ENCODE measurements at places on chromosomes 16 and 17.
A peak's percentile ranks its signal among the peaks of the same experiment; 100 is the strongest.

GRCh38 chr17:8785547-8786413 is 13.4 kb downstream of the MFSD6L start:
- DNase-seq, result peak; percentile 97

- DNase-seq, result no peak
Observed at GRCh38 chr16:24748242-24748641, 18.8 kb downstream of the TNRC6A start.

DNA sequence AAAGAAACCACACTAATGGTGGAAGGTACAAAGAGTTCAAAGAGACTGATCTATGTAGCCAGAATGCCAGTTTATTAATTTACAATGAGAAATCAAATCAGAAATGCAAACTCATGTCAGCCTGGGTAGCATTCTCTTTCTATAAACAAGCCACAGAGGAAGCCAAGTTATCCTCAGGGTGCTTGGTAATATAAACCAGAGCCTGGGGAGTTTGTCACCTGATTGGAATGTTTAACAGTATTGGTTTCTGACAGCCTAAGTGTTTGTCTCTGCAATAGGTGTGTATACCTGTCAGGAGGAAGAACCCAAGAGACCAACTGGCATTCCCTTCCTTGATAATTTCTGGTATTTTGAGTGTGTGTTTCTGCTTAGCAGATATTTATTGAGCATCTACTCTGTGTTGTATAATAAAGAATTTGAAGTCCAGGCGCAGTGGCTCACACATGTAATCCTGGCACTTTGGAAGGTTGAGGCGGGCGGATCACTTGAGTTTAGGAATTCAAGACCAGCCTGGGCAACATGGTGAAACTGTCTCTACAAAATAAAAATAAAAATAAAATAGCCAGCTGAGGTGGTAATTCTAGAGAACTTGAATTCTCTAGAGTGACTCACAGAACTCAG is 3.1 kb upstream of the C17orf58 start:
- no peak for DNase-seq

DNA sequence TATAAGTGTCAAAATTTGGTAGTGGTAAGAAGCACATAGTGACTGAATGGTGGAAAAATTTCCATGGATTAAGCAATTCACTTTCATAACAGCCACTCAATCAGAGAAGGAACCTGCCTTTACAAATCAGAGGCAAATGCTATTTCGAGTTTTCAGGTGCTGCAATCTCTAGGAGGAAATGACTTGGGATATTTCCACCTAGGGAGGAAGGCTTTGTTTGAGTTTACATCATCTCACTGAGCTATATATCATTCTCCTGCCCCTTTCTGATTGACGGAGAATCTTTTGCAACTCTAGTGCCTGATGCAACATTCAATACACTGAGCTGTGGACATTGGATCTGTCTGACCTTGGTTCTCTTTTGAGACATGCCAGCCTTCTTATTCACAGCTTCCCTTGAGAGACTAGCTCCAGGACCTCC is 26.3 kb downstream of the MARCHF10 start:
- DNase-seq, result no peak

DNA sequence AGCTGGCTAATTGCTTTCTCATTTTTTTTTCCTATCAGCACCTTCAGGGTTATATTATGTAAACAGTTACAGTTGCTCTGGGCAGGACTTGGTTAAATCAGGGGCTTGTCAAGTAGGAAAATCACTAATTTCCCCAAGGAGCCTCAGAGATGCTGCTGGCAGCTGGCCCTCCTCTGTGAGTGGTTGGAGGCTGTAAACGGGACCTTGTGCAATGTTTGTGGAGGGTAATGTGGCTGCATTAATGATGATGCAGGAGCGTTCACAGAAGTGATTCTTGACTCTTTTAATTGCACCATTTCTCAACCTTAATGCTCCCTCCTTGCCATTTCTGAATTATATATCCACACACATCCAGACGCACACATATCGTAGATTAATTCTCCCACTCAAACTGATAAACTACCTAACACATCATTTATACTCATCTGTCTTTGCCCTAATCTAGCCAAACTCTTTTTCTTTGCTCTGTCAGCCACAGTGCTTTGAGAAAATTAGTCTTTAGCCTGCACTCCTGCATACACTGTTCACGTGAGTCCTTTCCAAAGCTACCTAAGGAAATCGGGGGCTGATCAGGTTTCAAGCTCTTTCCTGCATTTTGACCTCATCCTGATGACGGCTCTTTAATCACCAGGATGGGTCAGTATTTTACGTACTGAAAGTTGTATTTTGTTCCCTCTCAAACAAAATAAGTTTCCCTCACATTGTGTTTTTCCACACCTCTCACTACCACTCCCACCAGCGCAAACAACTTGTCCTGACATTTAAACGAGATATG is 154.4 kb upstream of the PIRT start:
- DNase-seq, result no peak

DNA sequence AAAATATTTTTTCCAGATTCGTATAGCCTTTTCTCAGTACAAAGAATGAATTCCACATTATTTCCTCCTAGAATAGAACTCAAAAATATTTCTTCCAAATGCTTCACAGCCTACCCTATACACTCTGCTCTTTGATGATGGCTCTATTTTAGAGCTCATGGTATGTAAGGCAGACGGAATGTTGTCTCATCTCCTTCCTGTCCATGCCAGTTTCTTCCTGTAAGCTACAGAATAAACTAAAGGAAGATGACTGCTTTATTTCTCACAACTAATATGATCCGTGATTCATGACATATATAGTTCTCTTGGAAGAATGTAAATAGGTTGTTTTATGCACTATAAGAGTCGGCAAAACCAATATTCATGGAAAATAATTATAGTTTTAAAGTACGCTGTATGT is 723.1 kb downstream of the CDH11 start:
- DNase-seq, result no peak

DNA sequence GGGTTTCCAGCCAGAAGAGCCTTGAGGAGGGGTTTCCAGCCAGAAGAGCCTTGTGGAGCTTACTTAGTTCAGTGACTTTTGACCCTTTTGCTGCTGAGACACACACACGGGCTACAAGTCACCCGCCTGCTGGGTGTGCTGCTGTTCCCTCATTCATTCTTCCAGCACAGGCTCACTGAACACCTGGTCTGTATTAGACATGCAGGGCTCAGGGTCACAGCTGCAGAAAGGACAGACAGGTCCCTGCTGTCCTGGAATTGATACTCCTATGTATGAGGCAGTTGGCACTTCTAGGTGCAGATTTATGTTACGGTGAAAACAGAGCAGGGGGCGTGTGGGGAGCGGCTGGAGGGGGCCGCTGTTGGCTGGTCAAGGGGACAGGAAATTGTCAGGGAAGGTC is 6.8 kb downstream of the CACNG4 start:
- no peak for DNase-seq

DNA sequence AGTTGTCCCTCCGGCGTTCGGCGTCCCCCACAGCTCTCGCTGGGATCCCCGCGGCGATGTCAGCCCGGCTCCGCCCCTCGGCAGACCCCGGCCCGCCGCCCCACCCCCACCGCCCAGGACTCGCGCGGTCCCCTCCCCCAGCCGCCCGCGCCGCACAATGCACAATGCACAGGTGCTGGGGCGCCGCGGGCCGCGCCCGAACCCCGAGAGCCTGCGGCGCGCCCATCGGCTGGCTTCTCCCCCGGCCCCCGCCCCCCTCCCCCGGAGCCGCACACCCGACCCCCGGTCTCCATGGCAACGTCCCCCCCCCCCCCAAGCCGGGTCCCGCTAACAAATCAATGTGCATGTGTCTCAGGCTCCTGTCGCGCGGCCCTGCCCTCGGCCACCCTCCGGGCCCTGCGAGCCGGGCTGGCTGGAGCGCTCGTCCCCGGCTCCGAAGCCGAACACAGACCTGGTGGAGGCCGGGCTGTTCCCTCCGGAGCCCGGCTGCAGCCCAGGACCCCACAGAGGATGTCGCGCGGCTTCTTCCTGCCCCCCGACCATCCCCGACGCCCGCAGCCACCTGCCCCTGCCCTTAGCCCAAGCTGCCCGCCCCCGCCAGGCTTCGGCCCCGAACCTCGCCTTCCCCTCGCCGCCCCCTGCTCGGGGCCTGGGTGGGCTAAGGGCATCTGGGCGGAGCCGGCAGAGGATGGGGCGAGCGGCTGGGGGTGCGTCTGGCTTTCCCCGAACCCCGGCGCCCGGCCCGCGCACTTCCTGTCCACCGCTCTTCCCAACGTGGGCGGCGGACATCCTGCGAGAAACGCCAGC is 818 bp upstream of the CBX8 start:
- peak; percentile 50 for DNase-seq

DNA sequence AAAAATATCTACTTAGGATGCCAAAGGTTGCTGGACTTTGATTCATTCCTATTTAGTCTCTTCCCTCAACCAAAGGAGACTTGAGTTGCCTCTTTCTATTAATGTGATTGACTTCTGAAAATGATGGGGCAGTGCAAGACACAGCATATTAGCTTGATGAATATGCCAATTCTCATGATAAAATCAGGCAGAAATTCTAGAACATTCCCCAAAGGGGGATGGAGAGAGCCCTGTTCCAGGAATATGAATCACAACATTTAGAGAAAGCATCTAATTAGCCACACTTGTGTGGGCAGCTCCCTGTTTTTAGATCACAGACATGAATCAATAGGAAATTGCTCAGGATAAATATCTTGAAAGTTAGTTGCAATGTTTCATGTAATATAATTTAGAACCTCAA is 584.0 kb upstream of the CDH8 start:
- no peak for DNase-seq

DNA sequence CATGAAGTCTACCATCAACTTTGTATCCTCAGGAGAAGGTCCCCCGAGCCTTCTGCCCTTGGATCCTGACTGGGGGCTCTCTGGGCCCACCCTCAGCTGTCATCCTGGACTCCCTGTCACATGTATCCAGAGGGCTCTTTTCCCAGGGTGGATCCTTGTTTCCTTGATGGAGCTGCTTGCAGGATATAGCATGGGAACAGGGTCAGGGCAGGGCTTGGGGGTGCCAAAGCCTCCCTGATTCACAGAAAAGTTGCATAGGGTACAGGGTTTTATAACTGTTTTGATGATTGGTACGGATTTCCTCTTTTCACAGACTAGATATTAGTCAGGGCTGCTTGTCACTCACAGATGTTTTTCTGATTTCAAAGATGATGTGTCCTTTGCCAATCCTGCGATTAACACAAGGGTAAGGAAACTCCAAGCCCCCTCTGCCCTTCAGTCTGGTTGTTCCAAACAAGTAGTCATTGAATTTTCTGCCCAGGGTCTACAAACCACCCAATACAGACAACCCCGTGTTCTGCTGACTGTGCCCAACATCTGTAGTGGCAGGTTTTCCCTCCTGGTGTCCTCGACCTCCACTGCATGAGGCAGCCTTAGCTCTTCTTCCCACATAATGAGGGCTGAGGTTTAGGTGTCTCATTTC is 20.6 kb upstream of the SLC35G3 start:
- DNase-seq, result no peak

DNA sequence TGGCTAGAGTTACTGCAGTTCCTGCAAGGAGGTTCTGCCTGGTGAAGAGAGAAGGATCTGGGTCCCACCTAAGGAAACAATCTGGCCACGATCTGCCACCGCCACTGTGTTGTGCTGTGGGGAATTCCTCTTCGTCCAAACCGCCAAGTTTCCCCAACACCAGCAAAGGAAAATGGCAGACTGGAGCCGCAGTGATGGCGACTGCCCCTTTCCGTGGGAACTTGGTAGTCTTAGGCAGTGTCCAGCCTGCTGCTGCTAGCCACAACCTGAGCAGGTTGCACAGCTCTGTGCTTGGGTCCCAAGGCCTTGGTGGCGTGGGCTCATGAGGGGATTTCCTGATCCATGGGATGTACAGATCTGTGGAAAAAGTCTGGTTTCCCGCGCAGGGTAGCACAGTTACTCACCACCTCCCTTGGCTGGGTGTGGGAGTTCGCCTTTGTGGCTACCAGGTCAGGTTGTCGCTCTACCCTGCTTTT is 28.6 kb downstream of the NFATC3 start:
- DNase-seq, result no peak

- DNase-seq, result no peak
Observed at GRCh38 chr16:53968454-53968853, 264.5 kb downstream of the FTO start.

- peak; percentile 77 for DNase-seq
Observed at GRCh38 chr16:29995324-29995910, at the start of gene HIRIP3. Gene HIRIP3 (minus strand): TSS chr16:29995617. CDS start chr16:29995605, 12 bp downstream.

GRCh38 chr16:73886426-73886825 is 410.2 kb upstream of the PSMD7 start:
- DNase-seq, result no peak

DNA sequence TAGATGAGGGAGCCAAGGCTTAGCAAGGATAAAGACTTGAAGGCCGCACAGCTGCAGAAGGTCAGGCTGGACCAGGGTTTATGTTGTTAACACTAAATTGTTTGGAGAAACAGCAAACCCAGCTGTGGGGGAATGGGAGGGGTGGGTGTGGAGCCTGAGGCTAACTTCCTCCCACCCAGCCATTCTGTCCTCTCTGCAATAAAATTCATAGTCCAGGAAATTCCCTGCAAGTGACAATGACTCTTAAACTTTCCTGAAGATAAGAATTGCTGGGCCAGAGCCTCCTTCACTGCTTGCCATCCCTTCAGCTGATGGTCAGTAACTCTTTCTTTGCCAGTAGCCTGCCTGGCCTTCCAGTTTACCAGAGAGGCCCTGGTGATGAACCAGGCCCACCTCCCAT is 19.4 kb upstream of the ATP5MC1 start:
- no peak for DNase-seq

GRCh38 chr16:50371936-50372595 is 3.3 kb upstream of the BRD7 start:
- peak; percentile 57 for DNase-seq

DNA sequence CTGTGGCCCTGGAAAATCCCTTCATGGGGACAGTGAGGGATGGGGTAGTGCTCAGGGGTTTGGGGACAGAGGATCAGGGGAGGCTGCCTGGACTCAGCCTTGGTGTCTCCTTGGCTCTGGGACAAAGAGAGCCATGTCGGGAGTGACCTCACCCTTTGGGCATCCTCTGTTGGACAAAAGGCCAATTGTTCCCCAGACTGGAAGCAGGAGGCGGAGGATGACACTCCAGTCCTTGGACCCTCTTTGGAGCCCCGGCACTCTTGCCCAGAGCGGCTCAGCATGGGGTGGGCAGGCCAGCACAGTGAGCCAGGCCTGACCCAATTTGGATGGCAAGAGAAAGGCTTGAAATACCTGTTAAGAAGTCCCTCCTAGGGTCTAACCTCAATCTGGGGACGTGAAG is 39.4 kb upstream of the PHB1 start:
- no peak for DNase-seq

GRCh38 chr17:45243750-45244149 is 18.1 kb downstream of the SPATA32 start:
- DNase-seq, result no peak

- DNase-seq, result no peak
Observed at GRCh38 chr17:19383681-19384470, 3.1 kb downstream of the MFAP4 start.

- no peak for DNase-seq
Observed at GRCh38 chr16:49932434-49932833, 76.5 kb upstream of the ZNF423 start.

- DNase-seq, result no peak
Observed at GRCh38 chr17:2338315-2338657, 985 bp downstream of the SGSM2 start.

- DNase-seq, result no peak
Observed at GRCh38 chr17:50147841-50148225, 2.6 kb downstream of the PPP1R9B start.

All from WTC11 (cell line).